Hepatocyte (in vitro differentiated cells): ENCODE measurements at places on chromosomes 5 and 9. TPM values are rescaled to one million over a fixed set of nuclear protein-coding genes. Genes with fewer than 3 reads are reported as not detected.

ADAMTSL2 gene
- polyA plus RNA-seq: 1.5 and 2.3 TPM in 2 replicates

- H3K27me3 ChIP-seq: no peaks in the 10 kb centered on the region
- DNase-seq: no peak
- no peak overlapping the region for H3K4me3 ChIP-seq
- H3K4me1 ChIP-seq: no peaks in the 10 kb centered on the region
Measured at GRCh38 chr5:79745255-79745654, 55.6 kb downstream of the CMYA5 start.

- H3K27ac ChIP-seq: no peak overlapping the region
- no peaks in the 10 kb centered on the region for H3K4me1 ChIP-seq
- no peaks in the 10 kb centered on the region for H3K27me3 ChIP-seq
- no peak for DNase-seq
- no peak overlapping the region for H3K4me3 ChIP-seq
Measured at GRCh38 chr9:126399251-126399650, 72.6 kb downstream of the MVB12B start.

- no peaks in the 10 kb centered on the region for H3K27me3 ChIP-seq
- H3K4me1 ChIP-seq: peaks cover 37% of the 10 kb centered on the region
- H3K36me3 ChIP-seq: no peaks in the 10 kb centered on the region
- DNase-seq: no peak
- no peak overlapping the region for H3K27ac ChIP-seq
- H3K4me3 ChIP-seq: no peak overlapping the region
Measured at GRCh38 chr9:129555512-129556215, 65.2 kb downstream of the C9orf50 start.

- H3K27me3 ChIP-seq: no peaks in the 10 kb centered on the region
- no peak overlapping the region for H3K4me3 ChIP-seq
- no peaks in the 10 kb centered on the region for H3K36me3 ChIP-seq
- DNase-seq: no peak
- no peaks in the 10 kb centered on the region for H3K4me1 ChIP-seq
Measured at GRCh38 chr5:20537911-20538703, 550.1 kb upstream of the CDH18 start.

- no peaks in the 10 kb centered on the region for H3K36me3 ChIP-seq
- no peak overlapping the region for H3K27ac ChIP-seq
- no peak overlapping the region for H3K4me3 ChIP-seq
- H3K27me3 ChIP-seq: no peaks in the 10 kb centered on the region
- DNase-seq: no peak
- H3K4me1 ChIP-seq: no peaks in the 10 kb centered on the region
Measured at GRCh38 chr5:82320966-82321365, 42.8 kb upstream of the RPS23 start.

IL3 gene
- polyA plus RNA-seq: not detected in 2 replicates

GRCh38 chr5:132467287-132467984 lies 23.1 kb downstream of the IRF1 start:
- H3K4me3 ChIP-seq: no peak overlapping the region
- no peaks in the 10 kb centered on the region for H3K36me3 ChIP-seq
- DNase-seq: no peak
- no peaks in the 10 kb centered on the region for H3K27me3 ChIP-seq
- no peak overlapping the region for H3K27ac ChIP-seq
- peaks cover 56% of the 10 kb centered on the region for H3K4me1 ChIP-seq

PTGDS gene
- polyA plus RNA-seq: 290 and 383 TPM in 2 replicates

DNA sequence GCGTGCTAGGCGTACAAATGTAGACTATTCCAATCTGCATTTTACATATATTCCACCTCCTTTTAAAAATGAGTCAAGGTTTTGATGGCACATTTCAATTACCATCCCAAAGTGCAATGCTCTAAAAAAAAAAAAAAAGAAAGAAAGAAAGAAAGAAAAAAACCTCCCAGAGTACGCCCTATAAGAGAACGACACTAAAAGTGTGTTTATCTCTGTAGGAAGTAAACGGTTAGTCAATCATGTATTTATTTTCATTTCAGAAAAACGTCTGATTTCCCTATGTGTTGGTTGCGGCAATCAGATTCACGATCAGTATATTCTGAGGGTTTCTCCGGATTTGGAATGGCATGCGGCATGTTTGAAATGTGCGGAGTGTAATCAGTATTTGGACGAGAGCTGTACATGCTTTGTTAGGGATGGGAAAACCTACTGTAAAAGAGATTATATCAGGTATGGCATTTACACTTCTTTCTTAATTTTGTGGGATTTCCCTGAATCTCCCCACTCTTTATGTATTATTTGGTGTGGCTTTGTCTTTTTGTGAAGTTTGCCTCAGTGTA lies 1.1 kb downstream of the ISL1 start:
- H3K27me3 ChIP-seq: peaks cover 81% of the 10 kb centered on the region
- no peaks in the 10 kb centered on the region for H3K36me3 ChIP-seq
- H3K27ac ChIP-seq: peak overlapping the region; percentile 91
- DNase-seq: no peak

DNA sequence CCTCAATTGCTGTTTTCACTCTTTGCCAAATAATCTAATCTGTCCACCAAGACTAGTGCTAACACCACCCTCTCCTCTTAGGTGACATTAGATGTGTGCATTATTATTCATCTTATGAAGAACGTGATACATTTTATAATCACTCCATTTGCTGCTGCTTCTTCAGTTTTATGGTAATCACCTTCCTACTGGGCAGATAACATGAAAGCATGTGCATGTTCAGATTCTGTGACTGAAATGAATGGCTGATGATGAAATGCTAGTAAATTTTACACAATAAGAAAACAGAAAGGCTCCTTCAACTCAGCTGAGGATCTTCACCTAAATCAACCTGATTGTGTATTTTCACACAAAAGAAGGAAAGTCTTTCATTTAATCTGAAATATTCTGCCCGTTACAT lies 577.6 kb downstream of the CSNK1G3 start:
- H3K27ac ChIP-seq: no peak overlapping the region
- no peak overlapping the region for H3K4me3 ChIP-seq
- H3K36me3 ChIP-seq: no peaks in the 10 kb centered on the region

DNA sequence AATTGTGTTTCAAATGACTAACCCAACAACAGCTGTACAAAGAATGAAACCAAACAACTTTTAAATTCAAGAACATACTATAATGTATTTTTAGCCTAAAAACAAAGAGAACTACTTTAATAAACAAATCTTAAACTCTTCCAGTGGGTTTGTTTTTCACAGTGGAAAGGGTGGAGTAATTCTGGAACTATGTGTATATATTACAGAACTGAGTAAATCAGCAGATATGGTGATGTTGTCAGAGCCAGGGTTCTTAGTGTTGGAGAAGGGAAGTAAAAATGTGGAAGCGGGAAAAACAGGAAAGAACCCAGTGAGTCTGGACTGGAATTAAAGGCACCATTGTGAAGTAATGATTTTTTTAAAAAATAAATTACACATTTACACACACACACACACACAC lies 144.9 kb downstream of the CDK5RAP2 start:
- H3K27ac ChIP-seq: peak overlapping the region; percentile 56
- H3K36me3 ChIP-seq: no peaks in the 10 kb centered on the region
- peaks cover 7% of the 10 kb centered on the region for H3K4me1 ChIP-seq
- DNase-seq: no peak
- no peak overlapping the region for H3K4me3 ChIP-seq

- H3K36me3 ChIP-seq: no peaks in the 10 kb centered on the region
- peak; percentile 58 for DNase-seq
- H3K4me3 ChIP-seq: peak overlapping the region; percentile 18
- H3K27ac ChIP-seq: peak overlapping the region; percentile 78
Measured at GRCh38 chr5:151772029-151772845, 483 bp downstream of the G3BP1 start.

ROPN1L gene
- not detected in 2 replicates for polyA plus RNA-seq

FIBCD1 gene
- polyA plus RNA-seq: 0.73 TPM in 1 of 2 replicates, not detected in the other

GRCh38 chr5:35852084-35852734 lies 4.5 kb upstream of the IL7R start:
- no peaks in the 10 kb centered on the region for H3K4me1 ChIP-seq
- no peak overlapping the region for H3K27ac ChIP-seq

DNA sequence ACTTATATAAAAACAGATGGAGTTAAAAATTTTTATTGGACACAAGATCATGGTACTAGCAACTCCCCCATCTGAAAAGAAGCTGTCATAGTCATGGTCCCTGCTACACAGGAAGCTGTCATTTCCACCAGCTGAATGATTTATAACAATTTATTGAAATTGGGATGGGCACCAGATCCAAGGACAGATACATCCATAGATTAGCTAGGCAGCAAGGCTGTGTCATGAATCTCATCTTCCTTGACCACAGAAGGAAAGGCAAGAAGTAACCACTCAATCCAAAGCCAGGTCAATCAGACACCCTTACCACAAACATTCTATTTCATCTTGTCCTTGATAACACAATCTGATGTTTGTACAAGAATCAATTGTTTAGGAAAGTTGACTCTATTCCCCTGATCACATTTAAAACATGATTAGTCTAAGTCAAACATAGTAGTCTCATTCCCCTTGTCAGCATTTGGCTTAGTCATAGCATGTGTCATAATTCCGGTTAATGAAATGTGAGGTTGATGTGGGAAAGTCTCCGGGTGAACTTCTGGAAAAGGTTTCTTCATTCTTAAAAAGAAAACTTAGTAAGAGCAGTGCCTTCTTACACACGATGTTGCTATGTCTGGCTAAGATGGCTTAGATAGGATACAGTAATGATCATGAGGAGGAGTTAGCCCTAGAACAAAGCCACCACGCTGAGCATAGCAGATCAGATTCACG lies 462.6 kb upstream of the PAPPA start:
- H3K36me3 ChIP-seq: no peaks in the 10 kb centered on the region
- no peak overlapping the region for H3K4me3 ChIP-seq
- DNase-seq: peak; percentile 44
- peak overlapping the region; percentile 73 for H3K27ac ChIP-seq
- no peaks in the 10 kb centered on the region for H3K27me3 ChIP-seq
- peaks cover 4% of the 10 kb centered on the region for H3K4me1 ChIP-seq

- H3K4me1 ChIP-seq: no peaks in the 10 kb centered on the region
- H3K27ac ChIP-seq: no peak overlapping the region
- H3K4me3 ChIP-seq: no peak overlapping the region
- no peaks in the 10 kb centered on the region for H3K36me3 ChIP-seq
- DNase-seq: no peak
- H3K27me3 ChIP-seq: no peaks in the 10 kb centered on the region
Measured at GRCh38 chr5:107011605-107012004, 659.1 kb downstream of the EFNA5 start.

- no peaks in the 10 kb centered on the region for H3K4me1 ChIP-seq
- no peaks in the 10 kb centered on the region for H3K27me3 ChIP-seq
- H3K36me3 ChIP-seq: no peaks in the 10 kb centered on the region
- no peak overlapping the region for H3K27ac ChIP-seq
Measured at GRCh38 chr9:15725953-15726352, 173.1 kb downstream of the CCDC171 start.

GRCh38 chr5:18749763-18750162 lies 1115.5 kb downstream of the TAF11L14 start:
- H3K27me3 ChIP-seq: no peaks in the 10 kb centered on the region
- DNase-seq: no peak
- H3K4me3 ChIP-seq: no peak overlapping the region
- H3K27ac ChIP-seq: no peak overlapping the region
- no peaks in the 10 kb centered on the region for H3K4me1 ChIP-seq

DNA sequence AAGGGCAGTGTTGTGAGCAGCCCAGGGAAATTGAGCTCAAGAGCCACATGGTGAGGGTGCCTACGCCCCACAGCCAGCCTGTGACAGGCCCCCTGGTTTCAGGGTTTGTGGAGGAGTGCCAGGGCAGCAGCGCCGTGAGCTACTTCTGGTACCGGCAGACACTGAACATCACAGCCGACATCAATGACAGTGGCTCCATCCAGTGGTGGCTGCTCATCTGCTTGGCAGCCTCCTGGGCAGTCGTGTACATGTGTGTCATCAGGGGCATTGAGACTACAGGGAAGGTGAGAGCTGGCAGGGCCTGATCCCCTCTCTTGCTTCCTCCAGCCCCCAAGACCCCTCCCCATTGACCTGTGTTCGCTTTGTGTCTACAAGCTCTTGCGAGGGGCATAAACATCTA lies 10.2 kb downstream of the SLC6A18 start:
- DNase-seq: no peak
- no peaks in the 10 kb centered on the region for H3K4me1 ChIP-seq
- H3K27ac ChIP-seq: no peak overlapping the region
- no peak overlapping the region for H3K4me3 ChIP-seq
- H3K27me3 ChIP-seq: no peaks in the 10 kb centered on the region

- no peaks in the 10 kb centered on the region for H3K27me3 ChIP-seq
- no peak overlapping the region for H3K4me3 ChIP-seq
- no peaks in the 10 kb centered on the region for H3K36me3 ChIP-seq
- DNase-seq: no peak
- peaks cover 12% of the 10 kb centered on the region for H3K4me1 ChIP-seq
Measured at GRCh38 chr9:79661279-79661678, 89.5 kb downstream of the TLE4 start.

DNA sequence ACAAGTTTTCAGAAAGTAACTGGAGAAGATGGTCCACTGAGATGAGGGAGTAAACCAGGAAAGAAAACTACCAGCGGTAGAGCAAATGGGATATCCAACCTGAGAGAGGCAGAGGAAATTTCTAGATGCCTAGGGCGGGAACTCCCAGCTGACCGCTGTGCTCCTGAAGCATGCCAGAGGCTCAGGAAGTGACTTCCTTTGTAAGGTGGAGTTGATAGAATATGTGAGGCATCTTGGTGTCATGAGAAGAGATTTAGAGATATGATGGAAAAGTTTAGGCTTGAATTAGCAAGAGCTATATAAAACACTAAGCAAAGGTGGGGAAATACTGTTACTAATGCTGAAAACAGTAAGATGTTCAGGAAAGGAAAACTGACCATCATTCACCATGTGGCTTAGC lies 124.1 kb downstream of the C9orf152 start:
- no peaks in the 10 kb centered on the region for H3K36me3 ChIP-seq
- H3K27ac ChIP-seq: no peak overlapping the region
- no peak overlapping the region for H3K4me3 ChIP-seq
- no peak for DNase-seq
- H3K27me3 ChIP-seq: no peaks in the 10 kb centered on the region

- H3K27ac ChIP-seq: no peak overlapping the region
- no peak for DNase-seq
- no peaks in the 10 kb centered on the region for H3K36me3 ChIP-seq
Measured at GRCh38 chr9:85258236-85258635, 483.5 kb downstream of the AGTPBP1 start.

DNA sequence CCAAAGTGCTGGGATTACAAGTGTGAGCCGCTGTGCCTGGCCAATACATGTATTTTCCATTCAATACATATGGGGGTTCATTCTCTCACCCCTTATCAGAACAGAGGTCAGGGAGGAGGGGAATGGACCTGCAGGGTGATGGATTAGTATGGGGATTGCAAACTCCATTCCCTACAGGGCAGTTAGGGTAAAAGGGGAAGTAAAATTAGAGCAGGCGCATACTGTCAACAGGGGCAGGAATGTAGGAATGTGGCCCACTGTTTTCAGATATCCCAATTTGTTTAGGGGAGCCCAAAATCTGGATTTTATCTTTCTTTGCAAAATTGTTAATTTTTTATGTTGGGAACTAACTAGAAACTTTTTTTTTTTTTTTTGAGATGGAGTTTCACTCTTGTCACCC lies 46.4 kb upstream of the SLC44A1 start:
- no peak overlapping the region for H3K4me3 ChIP-seq
- H3K4me1 ChIP-seq: no peaks in the 10 kb centered on the region
- DNase-seq: no peak
- no peak overlapping the region for H3K27ac ChIP-seq
- H3K27me3 ChIP-seq: no peaks in the 10 kb centered on the region

- no peaks in the 10 kb centered on the region for H3K36me3 ChIP-seq
- no peak overlapping the region for H3K27ac ChIP-seq
Measured at GRCh38 chr5:27855491-27855890, 817.1 kb upstream of the CDH9 start.

GRCh38 chr9:120711841-120712538 lies 2.3 kb downstream of the MEGF9 start:
- no peaks in the 10 kb centered on the region for H3K36me3 ChIP-seq
- H3K27me3 ChIP-seq: no peaks in the 10 kb centered on the region
- peaks cover 3% of the 10 kb centered on the region for H3K4me1 ChIP-seq
- DNase-seq: no peak
- peak overlapping the region; percentile 77 for H3K4me3 ChIP-seq
